ENCODE measurements at places on chromosomes 5 and 9. TPM values are rescaled to one million over a fixed set of nuclear protein-coding genes. Genes with fewer than 3 reads are reported as not detected.
A peak's percentile ranks its signal among the peaks of the same experiment; 100 is the strongest.

GRCh38 chr9:85743275-85744128, 1.7 kb upstream of the AGTPBP1 start:
- H3K4me3 ChIP-seq = no peak overlapping the region
- no peaks in the 10 kb centered on the region for H3K36me3 ChIP-seq

DNA sequence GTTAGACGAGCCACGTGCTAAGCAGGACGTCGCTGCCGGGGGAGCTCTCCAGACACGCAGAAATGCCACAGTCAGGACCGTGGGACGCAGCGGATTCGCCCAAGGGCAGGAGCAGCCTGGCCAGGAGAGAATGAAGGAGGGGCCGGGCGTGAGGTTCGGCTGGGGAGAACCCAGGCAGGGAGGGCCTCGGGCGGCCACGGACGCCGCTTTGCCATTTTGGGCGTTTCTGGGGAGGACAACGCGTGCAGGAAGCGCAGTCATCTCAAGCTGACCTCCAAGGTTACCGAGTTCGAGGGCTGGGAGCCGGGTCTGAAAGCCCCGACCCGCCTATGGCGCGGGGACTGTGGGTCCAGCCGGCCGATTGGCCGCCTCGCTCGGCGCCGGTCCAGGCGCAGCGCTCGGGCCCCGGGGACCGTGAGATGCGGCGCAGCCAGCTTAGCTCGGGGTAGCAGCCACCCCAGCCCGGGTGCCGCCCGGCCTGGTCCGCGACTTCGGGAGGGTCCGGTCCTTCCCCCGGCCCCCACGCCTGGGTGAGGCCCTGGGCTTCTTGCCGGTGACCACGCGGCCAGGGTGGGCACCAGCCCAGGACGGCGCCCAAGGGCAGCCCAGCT, 760 bp upstream of the MAN1B1 start:
- peak overlapping the region; percentile 48 for H3K27ac ChIP-seq
- H3K36me3 ChIP-seq = no peaks in the 10 kb centered on the region
- peak overlapping the region; percentile 25 for H3K4me3 ChIP-seq
- DNase-seq = peak; percentile 37
- H3K4me1 ChIP-seq = peaks cover 28% of the 10 kb centered on the region

DNA sequence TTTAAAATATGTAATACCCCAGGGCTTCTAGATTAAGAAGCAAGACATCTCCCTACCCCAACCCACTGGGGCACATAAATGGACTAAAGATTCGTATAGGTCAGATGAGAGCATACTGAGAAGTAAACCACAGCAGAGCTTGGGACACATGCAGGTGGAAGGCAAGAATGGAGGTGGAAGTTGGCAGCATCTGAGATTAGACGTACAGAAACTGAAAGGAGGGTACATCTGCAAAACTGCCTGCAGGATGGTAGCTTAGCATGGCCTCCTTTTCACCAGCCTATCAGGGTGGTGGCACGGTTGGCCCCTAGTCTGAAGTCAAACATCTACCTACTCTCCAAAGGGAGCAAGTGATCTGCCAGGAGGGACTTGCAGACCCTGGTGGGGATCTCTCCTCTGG, 181.8 kb downstream of the TSSK1B start:
- H3K36me3 ChIP-seq = no peaks in the 10 kb centered on the region
- DNase-seq = no peak
- peaks cover 27% of the 10 kb centered on the region for H3K4me1 ChIP-seq
- no peaks in the 10 kb centered on the region for H3K27me3 ChIP-seq
- H3K27ac ChIP-seq = no peak overlapping the region

DNA sequence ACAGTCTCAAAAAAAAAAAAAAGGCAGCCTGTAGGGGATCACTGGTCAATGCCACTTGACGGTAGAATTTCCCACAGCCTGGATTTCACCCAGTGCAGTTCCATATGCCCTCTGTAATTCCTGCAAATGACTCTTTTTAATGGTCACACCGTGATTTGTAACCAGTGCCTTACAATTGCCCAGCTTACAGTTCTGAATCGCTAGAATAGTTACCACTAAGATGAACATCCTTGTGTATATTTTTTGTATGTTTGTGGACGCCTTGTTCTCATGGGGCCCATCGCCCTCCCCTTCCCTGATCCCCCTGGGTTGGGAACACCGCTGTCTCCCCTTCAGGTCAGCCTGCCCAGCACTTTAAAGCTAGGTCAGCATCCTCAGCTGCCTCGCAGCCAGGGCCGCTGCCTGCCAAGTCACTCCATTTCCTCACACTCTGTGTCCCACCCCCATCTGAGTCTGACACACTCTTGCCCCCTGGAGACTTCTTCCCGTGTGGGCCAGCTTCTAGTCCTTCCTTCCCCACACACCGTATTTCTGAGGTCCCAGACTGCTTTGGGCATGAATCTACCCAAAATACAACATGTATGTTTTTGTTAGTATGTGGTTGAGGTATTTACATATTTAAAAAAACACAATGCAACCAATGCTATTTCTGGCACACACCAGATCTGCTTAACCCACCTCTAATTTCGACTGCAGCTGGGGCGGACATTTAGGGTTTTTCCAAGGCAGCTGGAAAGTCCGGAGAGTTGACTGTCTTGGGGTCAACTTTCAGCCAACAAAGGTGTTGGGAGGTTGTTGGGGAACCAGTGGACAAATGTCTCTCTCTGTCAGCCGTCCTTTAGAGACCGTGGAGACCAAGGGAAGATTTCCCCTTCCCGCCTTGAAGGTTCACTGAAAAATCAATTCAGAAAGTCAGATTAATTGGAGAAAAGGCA, 120.5 kb upstream of the NEK6 start:
- DNase-seq = no peak
- no peaks in the 10 kb centered on the region for H3K27me3 ChIP-seq
- H3K4me1 ChIP-seq = peaks cover 7% of the 10 kb centered on the region
- no peak overlapping the region for H3K4me3 ChIP-seq

GRCh38 chr9:131310833-131311554, 21.5 kb downstream of the PLPP7 start:
- H3K36me3 ChIP-seq = no peaks in the 10 kb centered on the region
- no peak overlapping the region for H3K27ac ChIP-seq
- no peak overlapping the region for H3K4me3 ChIP-seq
- no peaks in the 10 kb centered on the region for H3K27me3 ChIP-seq
- no peaks in the 10 kb centered on the region for H3K4me1 ChIP-seq

DNA sequence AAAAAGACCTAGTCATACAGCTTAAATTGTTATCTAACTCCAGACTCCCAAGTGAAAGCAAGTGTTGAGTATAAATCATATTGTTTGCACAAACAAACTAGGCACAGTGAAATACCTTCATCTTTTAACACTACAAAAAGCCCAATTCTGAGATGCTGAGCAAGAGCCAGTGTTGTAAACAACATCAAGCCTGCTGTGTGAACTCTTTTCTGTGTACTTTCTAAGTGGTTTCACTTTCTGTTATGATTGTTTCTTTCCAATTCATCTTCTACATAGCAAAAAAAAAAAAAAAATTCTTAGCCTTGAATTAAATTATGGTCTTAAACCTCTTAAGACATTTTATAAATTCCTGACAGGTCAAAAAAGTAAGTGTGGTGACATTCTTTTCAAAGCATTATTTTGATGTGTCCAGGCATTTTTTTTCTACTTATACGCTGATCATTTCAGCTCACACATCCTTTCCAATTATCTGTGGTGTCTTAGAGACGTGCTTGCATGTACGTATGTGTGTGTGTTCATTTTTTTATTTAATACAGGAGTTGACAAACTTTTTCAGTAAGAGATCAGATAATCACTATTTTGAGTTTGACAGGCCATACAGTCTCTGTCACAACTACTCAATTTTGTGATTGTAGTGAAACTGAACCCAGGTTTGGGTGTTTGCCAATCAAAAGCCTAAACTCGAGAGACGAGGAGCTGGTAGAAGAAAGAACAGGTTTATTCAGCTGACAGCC, 556.1 kb downstream of the CDH9 start:
- no peaks in the 10 kb centered on the region for H3K4me1 ChIP-seq
- no peak for DNase-seq
- H3K36me3 ChIP-seq = no peaks in the 10 kb centered on the region
- no peaks in the 10 kb centered on the region for H3K27me3 ChIP-seq

DNA sequence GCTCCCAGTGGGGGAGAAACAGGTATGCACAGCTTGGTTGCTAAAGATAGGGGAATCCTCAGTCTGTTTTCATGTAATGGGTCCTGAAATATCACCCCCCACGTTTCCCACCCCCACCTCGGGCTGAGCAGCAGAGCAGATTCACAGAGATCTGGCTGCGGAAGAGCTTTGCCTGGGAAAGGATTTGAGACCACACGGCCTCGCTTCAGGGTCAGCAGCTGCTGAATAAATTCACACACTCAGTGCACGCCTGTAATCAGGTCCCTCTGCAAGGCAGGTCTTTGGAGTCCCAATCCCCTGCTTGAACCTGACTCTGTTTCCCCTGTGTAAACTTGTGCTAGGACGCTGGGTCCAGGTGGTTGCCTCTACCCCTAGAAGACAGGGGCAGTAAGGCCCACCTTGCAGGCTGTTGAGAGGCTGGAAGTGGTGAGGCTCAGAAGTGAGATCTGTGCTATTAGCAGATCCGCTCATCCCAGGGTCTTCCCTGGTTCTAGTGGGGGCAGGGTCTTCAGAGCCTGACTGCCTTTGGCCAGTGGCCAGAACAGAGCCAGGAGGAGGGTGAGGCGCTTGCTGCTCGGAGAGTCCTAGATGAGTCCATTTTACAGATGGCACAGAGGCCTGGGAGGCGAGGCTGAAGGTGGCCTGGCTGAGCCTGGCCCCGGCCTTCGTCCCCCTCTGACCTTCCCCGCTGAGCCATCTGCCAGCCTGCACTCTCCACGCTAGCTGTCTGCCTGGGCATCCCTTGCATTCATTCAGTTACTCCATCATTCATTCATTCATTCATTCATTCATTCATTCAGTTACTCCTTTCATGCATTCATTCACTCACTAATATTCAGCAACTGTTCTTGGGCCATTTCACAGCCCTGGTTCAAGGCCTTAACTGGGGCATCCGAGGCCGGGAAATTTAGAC, 16.7 kb upstream of the NEURL1B start:
- no peak overlapping the region for H3K4me3 ChIP-seq
- no peaks in the 10 kb centered on the region for H3K27me3 ChIP-seq
- no peak for DNase-seq
- H3K4me1 ChIP-seq = no peaks in the 10 kb centered on the region

GRCh38 chr5:8462565-8462964, 593.6 kb downstream of the MTRR start:
- no peak overlapping the region for H3K4me3 ChIP-seq
- no peaks in the 10 kb centered on the region for H3K27me3 ChIP-seq
- peaks cover 4% of the 10 kb centered on the region for H3K4me1 ChIP-seq
- no peak for DNase-seq
- H3K27ac ChIP-seq = no peak overlapping the region

- H3K4me3 ChIP-seq = peak overlapping the region; percentile 63
- H3K27ac ChIP-seq = peak overlapping the region; percentile 58
- H3K4me1 ChIP-seq = peaks cover 36% of the 10 kb centered on the region
- H3K36me3 ChIP-seq = peaks cover 2% of the 10 kb centered on the region
Observed at GRCh38 chr5:172455087-172455381, 709 bp upstream of the SH3PXD2B start.

- no peak overlapping the region for H3K4me3 ChIP-seq
- no peaks in the 10 kb centered on the region for H3K36me3 ChIP-seq
- no peak for DNase-seq
- no peak overlapping the region for H3K27ac ChIP-seq
Observed at GRCh38 chr5:45252978-45253377, 443.2 kb downstream of the HCN1 start.

GRCh38 chr9:107976767-107977166, 487.2 kb upstream of the KLF4 start:
- no peaks in the 10 kb centered on the region for H3K27me3 ChIP-seq
- no peak overlapping the region for H3K4me3 ChIP-seq

- H3K4me3 ChIP-seq = no peak overlapping the region
- H3K27me3 ChIP-seq = no peaks in the 10 kb centered on the region
- H3K4me1 ChIP-seq = peaks cover 2% of the 10 kb centered on the region
Observed at GRCh38 chr9:124840300-124840833, 12.9 kb upstream of the WDR38 start.

DNA sequence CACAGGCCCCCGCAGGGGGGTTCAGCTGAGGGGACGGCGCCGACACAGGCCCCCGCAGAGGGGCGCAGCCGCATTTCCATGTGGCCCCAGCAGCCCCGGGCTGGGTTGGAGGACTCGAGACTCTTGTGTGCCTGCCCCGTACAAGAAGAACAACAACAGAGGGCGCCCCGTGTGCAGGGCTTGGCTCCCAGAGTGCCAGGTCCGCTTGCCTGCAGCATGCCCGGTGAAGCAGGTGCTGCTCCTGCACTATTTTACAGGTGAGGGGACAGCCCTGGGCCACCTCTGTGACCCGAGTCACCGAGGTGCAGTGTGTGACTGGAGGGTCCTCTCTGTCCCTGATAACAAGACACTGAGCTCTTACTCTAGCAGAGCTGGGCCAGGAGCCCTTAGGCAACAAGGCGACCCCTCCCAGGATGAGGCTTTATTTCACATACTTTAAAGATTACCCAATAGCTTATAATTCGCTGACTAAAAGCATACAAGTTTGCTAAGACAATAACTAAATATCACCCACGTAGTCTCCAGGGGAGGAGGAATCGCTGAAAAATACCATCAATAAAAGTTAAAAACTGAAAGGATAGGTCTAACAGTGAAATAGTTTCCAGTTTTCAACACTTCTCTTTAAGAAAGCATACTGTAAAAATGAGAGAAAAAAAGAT, 41.7 kb upstream of the SLC9A3 start:
- no peaks in the 10 kb centered on the region for H3K4me1 ChIP-seq
- peaks cover 4% of the 10 kb centered on the region for H3K27me3 ChIP-seq
- H3K27ac ChIP-seq = no peak overlapping the region
- DNase-seq = no peak

GRCh38 chr9:33234511-33235467, 5.2 kb upstream of the SPINK4 start:
- no peak overlapping the region for H3K4me3 ChIP-seq
- no peak for DNase-seq
- no peak overlapping the region for H3K27ac ChIP-seq
- H3K4me1 ChIP-seq = no peaks in the 10 kb centered on the region
- H3K27me3 ChIP-seq = peaks cover 16% of the 10 kb centered on the region

- no peaks in the 10 kb centered on the region for H3K36me3 ChIP-seq
- peaks cover 2% of the 10 kb centered on the region for H3K4me1 ChIP-seq
- no peak overlapping the region for H3K27ac ChIP-seq
- DNase-seq = no peak
- H3K27me3 ChIP-seq = peaks cover 2% of the 10 kb centered on the region
- no peak overlapping the region for H3K4me3 ChIP-seq
Observed at GRCh38 chr9:130154816-130155215, 17.4 kb upstream of the NCS1 start.

GRCh38 chr9:6922124-6922676, 164.4 kb downstream of the KDM4C start:
- H3K4me3 ChIP-seq = no peak overlapping the region
- no peak overlapping the region for H3K27ac ChIP-seq
- DNase-seq = no peak
- no peaks in the 10 kb centered on the region for H3K36me3 ChIP-seq
- H3K27me3 ChIP-seq = no peaks in the 10 kb centered on the region
- H3K4me1 ChIP-seq = peaks cover 9% of the 10 kb centered on the region

Gene GARIN3
- not detected for total RNA-seq

Gene CER1
- total RNA-seq = not detected

Gene SH2D3C
- 95.0 TPM for total RNA-seq

Gene PCDHGA9
- 3.9 TPM for total RNA-seq

All from endothelial cell of umbilical vein (primary cell).